ENCODE measurements at places on chromosomes 4 and X.

- DNase-seq, result no peak
Observed at GRCh38 chr4:7194251-7195140, 2.2 kb downstream of the SORCS2 start.

GRCh38 chrX:124736553-124737270, 390.3 kb downstream of the SH2D1A start:
- peak; percentile 55 for DNase-seq

- DNase-seq, result no peak
Observed at GRCh38 chr4:117588771-117589170, 445.5 kb upstream of the NDST3 start.

GRCh38 chrX:631802-632365, 1.3 kb downstream of the SHOX start:
- DNase-seq, result no peak

- DNase-seq, result no peak
Observed at GRCh38 chr4:66766557-66766956, 778.7 kb downstream of the CENPC start.

DNA sequence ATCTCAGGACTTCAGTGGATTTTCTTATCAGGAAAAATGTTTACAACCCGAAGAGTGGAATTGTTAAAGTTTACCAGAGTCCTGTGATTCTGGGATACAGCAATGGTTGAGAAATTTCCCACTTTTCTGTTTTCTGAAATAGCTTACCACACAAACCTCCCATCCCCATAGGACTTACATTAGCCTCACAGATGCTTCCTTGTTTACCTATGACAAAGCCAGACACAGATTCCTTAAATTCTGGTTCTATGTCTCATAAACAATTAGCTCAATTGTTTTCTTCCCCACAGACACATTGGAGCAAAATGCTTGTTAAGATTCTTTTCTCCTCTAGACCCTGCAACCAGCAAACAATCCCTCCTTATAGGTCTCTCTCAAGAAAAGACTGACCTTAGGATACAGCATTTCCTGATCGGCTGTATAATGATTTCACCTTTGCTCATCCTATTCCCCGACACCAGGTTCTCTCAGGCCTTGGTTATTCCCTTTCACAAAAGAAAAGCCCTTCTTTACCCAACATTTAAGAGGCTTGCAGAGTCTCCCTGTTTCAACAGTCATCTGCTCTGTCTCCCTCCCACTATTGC, 886.2 kb downstream of the ARAP2 start:
- no peak for DNase-seq

DNA sequence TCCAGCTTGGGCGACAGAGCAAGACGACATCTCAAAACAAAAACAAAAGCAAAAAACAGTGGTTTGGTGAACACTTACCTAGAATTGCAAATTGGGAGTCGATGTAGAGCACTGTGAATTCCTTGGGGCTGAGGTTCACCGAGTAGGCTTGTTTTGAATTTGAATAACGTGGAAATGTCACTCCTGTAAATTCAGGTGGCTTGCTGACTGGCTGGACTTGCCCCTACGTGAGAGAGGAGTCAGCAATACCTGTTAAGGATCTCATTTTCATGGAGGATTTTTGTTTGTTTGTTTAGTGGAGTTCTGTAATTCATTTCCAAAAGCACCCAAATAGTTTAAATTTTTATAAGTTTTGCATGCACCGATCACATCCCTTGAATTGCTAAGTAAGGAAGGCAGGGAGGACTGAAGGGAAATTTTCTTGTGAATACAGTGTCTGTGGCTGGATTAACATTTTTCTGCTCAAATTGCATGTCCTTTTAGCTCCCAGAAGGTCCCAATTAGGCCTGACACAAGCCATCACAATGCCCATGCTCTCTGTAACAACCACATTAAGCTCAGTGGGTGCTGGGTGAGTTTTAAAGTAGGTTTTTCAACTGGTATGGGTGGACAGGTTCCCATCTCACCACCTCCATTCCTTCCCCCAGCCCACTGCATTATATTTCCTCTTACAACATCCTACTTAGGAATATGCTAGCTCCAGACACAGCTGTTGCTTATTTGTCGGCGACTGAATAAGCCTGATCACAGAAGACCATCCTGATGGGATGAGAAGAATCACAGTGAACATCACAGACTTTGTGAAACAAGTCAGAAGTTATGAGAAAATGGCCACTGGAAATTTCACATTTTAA, 58.5 kb upstream of the TTC29 start:
- no peak for DNase-seq

- no peak for DNase-seq
Observed at GRCh38 chr4:27714073-27714472, 853.4 kb downstream of the STIM2 start.

- DNase-seq, result no peak
Observed at GRCh38 chr4:112185740-112186670, 40.8 kb downstream of the FAM241A start.

DNA sequence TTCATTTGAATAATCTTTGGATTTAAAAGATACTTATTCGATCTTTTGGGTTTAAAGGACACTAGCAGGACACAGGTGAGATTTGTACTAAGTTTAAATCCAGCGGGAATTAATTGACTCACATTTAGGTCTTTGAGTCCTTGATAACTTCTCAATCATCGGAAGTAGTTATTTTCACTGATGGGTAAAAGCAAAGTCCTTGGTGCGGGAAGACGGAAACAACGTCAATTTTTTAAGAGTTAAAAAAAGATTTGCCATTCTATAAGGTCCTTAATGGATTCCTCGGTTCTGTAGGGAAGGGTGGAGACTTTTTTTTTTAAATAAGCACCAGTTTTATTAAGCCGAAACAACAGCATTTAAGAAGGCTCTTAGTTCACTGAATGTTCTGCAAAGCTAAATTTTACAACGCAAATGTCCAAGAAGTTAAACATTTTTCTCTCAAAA, 2.9 kb downstream of the TMSB4X start:
- no peak for DNase-seq

- DNase-seq, result no peak
Observed at GRCh38 chr4:83112678-83113428, 1.7 kb downstream of the PLAC8 start.

- DNase-seq, result no peak
Observed at GRCh38 chr4:2924286-2924685, 38.9 kb downstream of the NOP14 start.

DNA sequence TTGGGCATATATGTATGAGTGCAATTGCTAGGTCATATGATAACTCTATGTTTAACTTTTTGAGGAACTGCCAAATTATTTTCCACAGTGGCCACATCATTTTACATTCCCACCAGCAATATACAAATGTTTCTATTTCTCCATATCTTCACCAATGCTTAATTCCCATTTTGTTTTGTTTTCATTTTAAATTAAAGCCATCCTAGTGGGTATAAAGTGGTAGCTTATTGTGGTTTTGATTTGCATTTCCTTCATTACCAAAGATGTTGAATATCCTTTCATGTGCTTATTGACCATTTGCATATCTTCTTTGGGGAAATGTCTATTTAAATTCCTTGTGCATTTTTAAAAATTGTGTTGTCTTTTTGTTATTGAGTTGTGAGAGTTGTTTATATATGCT, 36.7 kb upstream of the SCOC start:
- no peak for DNase-seq

- peak; percentile 48 for DNase-seq
Observed at GRCh38 chr4:113901994-113902787, 77.3 kb downstream of the ARSJ start.

- DNase-seq, result peak; percentile 43
Observed at GRCh38 chr4:183443655-183444213, 702 bp upstream of the CDKN2AIP start.

DNA sequence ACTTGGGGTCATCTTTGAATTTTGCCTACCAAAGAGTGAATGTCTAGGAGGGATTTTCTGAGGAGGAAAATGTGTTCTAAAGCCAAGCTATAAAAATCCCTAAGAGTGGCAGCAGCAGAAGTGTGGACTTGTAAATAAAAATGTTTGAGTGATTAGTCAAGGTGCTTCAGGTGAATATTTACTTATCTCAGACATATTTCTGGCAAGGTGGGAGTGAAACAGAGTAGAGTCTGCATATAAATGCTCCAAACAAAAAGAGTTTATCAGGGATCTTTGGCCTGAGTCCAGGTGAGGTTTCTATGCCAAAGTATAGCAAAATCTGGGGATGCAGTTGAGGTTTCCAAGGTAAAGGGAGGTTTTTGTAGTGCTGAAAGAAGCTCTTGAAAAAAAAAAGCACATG, 19.7 kb downstream of the CYSLTR1 start:
- DNase-seq, result no peak
